Stimulated activated CD4-positive, alpha-beta T cell treated with anti-CD3 and anti-CD28 coated beads, Interleukin-1b, Interleukin-23, amount 100 ng/mL, for 4 hours (primary cell): ENCODE measurements at places on chromosomes 5 and 9.

DNA sequence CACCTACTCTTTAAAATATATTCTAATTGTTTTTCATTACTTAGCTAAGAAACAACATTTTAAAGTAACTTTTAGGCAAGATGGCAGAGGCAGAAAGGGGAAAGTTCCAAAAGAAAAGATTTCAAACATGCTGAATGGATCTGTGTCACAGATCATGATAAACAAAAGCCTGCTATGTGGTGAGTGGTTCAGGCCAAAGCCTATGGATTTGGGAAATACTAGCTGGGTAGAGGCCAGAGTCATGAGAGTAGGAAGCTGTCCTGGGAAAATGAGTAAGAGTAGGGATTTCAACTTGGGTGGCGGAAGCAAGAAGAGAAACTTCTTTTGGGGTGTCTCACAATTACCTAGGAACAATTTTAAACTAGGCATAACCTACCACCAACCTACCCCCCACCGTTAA, 68.7 kb upstream of the GRHPR start:
- no peak for DNase-seq

DNA sequence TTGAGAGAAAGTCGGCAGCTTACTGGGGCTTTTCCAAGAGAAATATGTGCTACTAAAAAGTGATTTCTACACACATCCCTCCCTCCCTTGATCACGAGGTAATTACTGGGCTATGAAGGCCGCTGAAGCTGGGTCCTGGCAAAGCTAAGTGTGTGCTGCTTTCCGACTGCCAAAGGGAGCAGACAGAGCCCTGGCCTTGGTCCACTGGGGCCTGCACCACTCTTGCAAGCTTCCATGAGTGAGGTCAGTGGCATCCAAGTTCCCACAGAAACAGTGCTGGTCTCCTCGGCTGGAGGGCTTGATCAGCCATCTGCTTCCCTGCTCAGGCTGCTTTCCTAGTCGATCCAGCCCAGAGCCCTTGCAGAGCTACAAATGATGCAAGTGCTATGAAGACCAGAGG, 154.8 kb upstream of the LHFPL2 start:
- DNase-seq = no peak

DNA sequence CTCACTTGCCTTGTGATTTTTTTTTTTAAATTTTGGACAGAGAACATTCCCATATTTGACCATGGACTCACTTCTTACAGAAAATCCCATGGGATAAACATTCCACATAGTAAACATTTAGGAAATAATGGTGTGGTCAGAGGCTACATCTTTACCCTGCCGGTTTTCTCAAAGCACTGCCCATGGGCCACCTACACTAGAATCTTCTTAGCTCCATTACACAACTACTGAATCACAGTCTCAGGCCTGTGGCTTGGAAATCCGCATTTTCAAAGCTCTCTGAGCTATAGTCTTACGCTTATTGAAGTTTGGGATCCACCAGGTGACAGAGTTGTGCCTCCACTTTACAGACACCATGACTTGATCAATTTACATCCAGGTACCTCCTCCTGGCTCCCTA, 39.4 kb downstream of the ALG2 start:
- DNase-seq = no peak

GRCh38 chr9:126532019-126532462, 81.7 kb upstream of the LMX1B start:
- DNase-seq = no peak

- DNase-seq = no peak
These were observed 100.4 kb upstream of the TLE1 start for GRCh38 chr9:81789721-81790120.

DNA sequence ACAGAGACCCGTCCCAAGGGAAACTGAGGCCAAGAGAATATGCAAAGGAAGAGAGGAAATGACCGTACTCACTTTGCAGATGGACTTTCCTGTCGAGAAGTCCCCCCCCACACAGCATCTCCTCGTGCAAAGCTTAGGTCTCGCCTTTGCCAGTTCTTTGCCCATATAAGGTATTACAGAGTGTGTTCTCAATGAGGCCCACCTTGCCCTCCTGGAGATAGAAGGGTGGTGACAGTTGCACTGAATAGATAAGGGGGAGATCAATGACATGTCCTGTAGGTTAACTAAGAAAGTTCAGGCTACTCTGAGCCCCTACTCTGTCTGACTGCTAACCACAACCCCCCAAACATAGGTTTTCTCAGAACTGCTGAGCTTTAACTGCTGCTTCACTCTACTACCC, 68.2 kb upstream of the SPTLC1 start:
- DNase-seq = no peak

GRCh38 chr9:78788101-78788500, 491.2 kb downstream of the PSAT1 start:
- DNase-seq = no peak

- DNase-seq = no peak
These were observed 31.5 kb upstream of the IRX1 start for GRCh38 chr5:3564116-3564515.

DNA sequence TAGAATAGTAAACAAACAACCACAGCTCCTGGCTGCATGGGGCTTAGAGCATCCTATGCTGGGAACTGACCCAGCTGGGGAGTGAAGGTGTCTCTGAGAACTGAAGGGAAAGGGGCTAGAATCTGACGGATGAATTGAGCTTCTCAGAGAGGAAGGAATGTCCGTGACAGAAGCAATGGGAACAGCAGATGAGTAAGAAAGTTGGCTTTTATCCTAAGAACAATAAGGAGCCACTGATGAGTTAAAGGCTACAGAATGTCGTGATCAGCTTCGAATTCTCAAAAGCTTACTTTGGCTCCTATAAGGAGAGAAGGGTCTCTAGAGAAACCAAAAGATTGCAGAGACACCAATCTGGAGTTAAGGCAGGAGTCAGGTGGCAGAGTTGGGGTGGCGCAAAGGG, 52.6 kb downstream of the EBF1 start:
- no peak for DNase-seq

DNA sequence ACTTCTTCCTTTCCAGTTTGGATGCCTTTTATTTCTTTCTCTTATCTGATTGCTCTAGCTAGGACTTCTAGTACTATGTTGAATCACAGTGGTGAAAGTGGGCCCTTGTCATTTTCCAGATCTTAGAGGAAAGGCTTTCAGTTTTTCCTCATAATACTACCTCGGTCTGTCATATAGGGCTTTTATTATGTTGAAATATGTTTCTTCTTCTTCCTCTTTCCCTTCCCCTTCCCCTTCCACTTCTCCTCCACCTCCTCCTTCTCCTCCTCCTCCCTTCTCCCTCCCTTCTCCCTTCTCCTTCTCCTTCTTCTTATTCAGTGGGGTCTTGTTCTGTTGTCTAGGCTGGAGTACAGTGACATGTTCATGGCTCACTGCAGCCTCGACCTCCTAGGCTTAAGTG, 9.2 kb upstream of the TERT start:
- no peak for DNase-seq

DNA sequence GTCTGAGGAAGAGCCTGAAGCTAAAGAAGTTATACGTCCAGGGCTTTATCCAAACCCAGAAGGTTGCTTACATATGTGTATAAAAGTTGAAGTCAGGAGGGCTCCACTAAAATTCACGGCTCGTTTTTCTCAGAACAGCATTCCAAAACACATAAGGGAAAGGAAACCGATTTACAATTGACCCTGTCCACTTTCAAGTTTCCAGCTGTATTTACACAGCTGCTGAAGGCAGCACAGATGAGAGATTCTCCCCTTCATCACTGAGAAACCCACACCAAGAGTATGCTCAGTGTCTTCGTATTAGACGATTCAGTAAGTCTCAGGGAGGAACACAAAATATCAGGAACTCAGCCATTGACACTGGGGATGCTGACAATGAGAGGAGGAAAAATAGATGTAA, 5.9 kb upstream of the NREP start:
- no peak for DNase-seq

DNA sequence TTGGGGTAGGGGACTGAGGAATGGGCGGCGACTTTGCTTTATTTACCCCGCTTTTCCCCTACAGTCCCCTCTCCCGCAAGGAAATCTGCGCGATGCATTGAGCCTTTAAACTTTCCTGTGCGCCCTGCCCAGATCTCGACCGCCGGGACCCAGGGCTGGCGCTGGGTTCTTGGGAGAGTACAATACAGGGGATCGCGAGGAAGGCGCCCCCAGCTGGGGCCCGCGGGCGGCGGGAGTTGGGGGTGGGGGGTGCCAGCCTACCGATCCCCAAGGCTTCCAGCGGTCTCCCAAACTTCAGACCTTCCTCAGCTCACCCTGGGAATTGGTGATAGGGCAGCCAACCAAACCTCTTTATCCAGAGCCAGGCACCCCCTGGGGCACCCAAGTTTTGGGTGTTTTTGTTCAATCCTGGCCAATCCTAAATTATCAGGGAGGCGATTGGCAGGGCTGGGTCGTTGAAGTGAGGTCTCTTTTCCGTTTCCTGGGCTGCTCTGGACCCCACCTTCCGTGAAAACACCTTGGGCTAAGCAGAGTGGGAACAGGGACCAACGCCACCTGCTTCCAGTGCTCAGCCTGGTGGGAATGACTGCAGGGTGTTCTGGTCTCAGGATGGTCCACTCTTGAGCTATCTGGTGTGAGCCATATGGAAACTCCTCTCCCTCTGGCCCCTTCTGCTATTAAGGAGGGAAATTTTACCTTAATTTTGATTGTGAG, 51.4 kb upstream of the DAB2IP start:
- no peak for DNase-seq

DNA sequence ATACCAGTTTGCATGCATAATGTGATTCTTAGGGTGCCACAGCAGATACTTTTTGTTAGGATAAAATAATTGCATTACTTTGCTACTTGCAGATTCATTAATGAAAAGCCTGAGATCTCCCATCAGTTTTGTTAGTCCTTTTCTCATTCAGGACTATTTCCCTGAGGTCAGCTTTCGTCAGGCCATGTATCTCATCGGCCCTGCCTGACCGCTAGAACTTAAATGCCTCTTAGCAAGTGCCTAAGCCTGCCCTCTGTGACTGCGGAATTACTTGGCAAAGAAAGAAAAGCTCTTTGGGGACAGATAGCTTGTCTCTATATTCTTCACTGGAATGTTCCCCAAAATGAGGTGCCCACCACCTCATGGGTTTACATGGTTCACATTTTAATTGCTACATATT, 147.8 kb downstream of the KCTD16 start:
- DNase-seq = no peak

DNA sequence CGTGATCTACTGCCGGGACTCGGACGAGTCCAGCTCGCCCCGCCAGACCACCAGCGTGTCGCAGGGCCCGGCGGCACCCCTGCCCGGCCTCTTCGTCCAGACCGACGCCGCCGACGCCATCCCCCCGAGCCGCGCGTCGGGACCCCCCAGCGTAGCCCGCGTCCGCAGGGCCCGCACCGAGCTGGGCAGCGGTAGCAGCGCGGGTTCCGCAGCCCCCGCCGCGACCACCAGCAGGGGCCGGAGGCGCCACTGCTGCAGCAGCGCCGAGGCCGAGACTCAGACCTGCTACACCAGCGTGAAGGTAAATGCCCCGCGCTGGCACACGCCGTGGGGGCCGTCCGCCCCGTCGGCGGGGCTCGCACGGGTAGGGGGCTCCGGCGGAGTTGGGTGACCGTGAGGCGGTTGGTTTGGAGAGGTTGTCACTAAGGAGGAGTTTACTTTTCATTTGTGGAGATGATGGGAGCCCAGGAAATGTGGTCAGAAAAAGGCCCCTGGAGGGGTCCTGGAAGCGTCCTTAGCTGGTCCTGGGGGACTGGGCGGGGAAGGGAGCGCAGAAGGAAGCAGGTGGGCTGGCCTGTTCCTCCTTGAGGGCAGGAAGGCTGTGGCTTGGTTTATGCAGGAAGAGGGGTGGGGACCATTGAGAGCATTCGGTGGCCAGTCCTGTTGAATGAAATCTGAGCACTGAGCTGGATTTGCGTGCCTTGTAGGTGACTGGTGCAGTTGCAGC, 647 bp downstream of the PDE8B start:
- DNase-seq = no peak

DNA sequence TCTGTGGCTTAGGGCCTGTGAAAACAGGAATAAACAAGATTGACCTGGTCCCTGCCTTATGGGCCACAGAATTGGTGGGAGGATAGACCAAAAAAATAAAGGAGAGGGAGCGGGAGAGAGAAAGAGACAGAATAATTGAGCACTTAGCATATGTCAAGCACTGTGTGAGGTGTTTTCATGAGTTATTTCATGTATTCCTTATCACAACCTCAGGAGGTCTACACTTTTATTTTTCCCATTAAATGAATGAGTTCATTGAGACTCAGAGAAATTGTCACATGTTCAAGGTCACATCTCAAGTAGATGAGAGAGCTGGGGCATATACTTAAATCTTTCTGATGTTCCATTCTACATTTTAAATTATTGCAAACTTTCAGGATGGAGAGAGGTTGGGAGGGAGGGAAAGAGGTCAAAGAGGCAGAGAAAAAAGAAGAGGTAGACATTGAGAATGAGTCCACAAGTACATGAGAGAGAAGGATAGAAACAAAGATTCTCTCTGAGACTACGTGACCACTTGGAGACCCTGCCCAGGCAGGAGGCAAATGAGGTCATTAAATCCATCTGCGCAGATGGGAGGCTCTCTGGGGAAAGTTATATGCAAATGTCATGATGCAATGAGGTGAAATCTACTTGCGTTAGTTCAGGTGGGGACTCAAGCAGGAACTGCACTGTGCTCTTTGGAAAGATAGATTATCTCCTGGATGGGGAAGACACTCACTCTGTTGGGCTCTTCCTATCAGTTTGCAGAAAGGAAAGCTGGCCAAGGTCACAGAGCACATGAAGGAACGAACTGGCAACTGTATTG, 241.5 kb downstream of the PAPPA start:
- no peak for DNase-seq

- DNase-seq = no peak
These were observed 208.3 kb downstream of the MCTP1 start for GRCh38 chr5:95076395-95077185.

GRCh38 chr9:108467653-108468324, 388.0 kb downstream of the ACTL7B start:
- DNase-seq = no peak

- no peak for DNase-seq
These were observed 53.9 kb downstream of the FXN start for GRCh38 chr9:69089491-69089890.

DNA sequence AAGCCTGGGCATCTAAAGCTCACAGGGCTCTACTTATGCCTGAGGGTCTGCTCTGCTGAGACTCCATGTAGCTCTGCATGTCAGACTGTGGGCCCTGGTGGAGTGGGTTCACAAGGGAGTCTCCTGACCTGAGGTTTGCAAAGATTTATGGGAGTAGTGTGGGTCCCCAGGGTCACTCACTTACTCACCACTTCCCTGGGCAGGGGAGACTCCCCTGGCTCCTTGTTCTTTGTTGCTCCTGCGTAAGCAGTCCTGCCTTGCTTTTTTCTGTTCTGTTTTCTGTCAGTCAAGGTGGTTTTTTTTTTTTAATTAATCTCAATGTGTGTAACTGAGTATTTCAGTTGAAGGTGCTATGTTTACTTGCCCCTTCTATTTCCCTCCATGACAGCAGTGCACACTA, 256.6 kb downstream of the TMEM38B start:
- DNase-seq = no peak
